ENCODE measurements at places on chromosomes 5 and 9.

DNA sequence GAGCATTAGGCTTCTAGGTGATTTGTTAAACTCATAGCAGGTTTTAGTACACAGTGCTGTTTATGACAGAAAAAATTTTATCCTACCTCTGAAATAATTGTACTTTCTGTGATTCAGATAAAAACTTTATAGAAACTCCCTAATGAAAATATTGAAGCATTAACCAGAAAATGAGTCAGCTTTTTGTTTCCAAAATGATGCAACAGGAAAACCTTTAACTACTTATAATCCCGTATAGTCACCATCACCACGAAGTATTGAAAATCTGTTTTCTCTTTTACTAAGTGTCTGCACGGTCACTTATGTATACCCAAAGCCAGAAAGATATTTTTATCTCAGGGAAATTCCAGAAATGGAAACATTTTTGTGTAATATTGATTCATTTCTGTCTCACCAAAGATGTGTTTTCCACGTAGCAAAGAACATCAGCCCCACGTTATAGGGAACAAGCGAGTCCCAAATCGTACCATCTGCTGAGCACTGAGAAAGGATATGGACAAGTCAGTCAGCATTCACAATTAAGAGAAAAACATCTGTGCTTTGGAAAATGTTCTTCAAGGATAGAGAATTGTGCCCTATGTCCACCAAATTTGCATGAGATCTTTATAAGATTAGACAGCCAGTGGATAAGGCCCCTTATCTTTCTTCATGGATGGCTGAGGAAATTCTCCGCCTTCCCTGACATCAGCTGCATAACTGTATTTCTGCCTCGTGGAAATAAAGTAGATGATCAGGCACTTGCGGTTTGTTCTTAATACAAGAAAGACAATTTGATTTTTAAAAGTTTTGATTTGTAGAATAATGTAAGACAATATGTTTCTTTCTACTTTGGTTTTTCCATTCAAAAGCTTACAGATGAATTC, 41.9 kb downstream of the TNFAIP8 start:
- no peak for DNase-seq

- DNase-seq, result no peak
Observed at GRCh38 chr9:127875306-127875966, 2.0 kb downstream of the AK1 start.

GRCh38 chr5:176670449-176670848, 23.2 kb downstream of the TSPAN17 start:
- no peak for DNase-seq

DNA sequence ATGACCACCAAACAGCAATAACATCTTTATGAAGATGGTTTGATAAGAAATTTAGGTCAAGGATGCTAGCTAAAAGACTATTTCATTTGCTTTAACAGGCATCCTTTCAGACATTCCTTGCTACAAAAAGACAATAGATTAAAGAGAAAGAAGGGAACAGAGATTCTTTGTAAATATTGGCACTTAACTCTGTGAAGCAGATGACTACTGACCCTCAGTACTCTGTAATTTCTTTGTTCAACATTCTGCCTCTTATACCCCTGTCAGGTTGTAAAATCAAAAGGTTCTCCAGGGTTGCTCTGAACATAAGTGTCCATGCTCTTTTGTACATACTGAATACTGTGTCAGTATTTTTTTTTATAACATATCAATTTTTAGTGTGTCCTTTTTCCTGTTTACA, 610.6 kb upstream of the GRAMD2B start:
- no peak for DNase-seq

DNA sequence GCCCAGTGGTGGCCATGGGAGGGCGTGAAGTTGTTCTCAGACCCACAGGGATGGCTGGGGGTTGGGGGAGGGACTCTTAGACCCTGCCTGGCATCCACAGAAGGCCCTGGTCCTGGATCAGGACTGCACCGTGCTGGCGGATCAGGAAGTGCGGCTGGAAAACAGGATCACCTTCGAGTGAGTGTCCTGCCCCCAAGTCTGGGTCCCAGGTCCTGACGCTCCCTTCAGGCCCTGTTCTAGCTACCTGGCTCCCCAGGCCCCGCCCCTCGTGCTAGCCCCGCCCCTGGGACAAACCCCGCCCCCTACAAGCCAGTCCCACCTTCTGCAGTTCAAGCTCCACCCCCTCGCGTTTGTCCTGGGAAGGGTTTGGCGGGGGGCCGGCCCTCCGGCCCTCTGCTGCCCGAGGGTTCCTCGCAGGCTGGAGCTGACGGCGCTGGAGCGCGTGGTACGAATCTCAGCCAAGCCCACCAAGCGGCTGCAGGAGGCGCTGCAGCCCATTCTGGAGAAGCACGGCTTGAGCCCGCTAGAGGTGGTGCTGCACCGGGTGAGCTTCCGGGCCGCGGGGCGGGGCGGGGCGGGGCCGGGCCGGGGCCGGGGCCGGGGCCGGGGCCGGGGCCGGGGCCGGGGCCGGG, 12.9 kb downstream of the RGS14 start:
- DNase-seq, result no peak

DNA sequence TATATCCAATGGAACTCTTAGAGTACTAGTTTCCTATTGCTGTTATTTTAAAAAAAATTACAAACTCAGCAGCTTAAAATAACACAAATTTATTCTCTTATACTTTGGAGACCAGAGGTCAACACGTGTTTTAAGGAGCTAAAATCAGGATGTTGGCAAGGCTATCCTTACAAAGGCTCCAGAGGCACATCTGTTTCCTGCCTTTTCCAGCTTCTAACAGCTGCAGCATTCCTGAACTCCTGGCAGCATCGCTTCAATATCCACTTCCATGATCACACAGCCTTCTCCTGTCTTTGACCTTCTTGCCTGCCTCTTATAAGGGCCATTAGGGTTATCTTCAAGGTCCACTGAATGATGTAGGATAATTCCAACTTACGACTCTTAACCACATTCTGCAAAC, 92.2 kb upstream of the CCNG1 start:
- DNase-seq, result no peak

GRCh38 chr5:178464431-178465048, 125.7 kb downstream of the COL23A1 start:
- no peak for DNase-seq

DNA sequence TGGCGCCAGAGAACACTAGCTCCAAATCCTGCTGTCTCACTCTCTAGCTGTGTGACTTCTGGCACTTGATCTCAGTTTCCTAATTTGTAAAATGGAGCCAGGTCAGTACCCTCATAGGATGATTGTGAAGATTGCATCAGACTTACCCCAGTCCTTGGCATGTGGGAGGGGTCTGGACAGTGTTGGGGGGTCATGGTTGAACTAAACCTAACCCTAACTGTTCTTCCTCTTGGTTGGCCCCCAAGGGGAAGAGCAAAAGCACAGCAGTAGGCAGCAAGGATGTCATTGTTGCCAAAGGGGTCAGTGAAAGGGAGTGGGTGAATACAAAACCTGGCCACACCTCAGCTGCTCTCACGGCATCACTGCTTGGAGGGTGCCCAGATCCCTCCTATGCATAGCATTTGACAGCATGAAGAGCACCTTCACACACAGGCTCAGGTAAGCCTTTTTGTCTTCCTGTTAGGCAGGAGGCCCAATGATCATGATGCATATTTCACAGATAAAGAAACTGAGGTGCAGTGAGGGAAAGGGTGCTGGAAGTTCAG, 15.7 kb upstream of the CXCL14 start:
- no peak for DNase-seq

DNA sequence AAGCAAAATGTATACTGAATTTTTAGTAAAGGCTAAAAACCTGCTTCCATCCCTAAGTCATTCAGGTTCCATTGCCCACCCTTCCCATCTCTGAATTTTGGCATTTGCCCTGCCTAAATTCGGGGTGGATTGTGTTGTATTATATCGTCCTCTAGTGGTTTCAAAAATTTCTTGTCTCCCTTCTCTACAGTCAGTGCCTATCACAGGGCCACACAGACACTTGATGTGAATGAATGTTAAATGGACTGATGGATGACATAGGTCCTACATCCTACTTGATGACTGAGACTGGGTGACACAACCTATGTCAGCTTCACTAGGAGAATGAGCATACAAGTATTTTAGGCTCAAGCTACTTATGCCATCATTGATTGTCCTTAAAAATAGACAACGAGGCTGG, 45.6 kb upstream of the SLC30A5 start:
- no peak for DNase-seq

DNA sequence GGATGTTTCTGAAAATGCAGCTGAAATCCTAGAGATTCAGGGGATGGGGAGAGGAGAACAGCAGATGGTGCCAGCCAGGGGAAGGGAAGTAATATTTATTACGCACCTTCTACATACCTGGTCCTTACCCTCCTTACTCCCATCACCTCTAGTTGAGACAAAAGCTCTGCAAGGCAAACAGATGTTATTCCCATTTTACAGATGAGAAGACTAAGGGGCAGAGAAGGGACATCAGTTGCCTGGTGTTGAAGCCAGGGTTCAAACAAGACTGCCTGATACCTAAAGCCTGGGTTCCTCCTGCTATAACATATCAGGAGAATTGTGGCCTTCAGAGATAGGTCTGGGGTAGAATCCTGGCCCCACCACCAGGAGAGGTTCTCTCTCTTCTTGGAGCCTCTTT, 7.3 kb upstream of the BOD1 start:
- no peak for DNase-seq

DNA sequence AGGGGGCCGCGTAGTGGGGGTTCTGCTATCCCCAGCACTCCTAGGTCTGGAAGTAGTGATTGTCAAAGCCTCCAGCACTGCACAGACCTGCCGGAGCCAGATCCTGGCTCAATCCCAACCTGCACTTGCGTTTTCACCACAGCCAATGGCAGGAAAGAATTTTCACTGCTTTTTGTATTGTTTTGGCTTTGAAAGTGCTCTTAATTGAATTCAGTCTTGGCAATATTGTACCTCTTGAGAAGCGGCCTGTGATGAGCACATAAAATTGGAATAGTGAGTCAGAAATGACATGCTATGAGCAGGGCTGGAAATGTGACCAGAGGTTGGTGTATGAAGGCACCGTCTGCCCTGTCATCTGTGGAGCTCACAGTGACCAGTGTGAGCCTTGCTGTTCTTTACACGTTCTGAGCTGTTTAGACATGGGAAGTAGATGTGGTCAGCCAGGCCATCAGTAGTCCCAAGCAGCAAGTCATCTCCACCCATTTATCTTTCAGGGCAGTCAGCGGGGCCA, 41.5 kb downstream of the SECISBP2 start:
- DNase-seq, result no peak

DNA sequence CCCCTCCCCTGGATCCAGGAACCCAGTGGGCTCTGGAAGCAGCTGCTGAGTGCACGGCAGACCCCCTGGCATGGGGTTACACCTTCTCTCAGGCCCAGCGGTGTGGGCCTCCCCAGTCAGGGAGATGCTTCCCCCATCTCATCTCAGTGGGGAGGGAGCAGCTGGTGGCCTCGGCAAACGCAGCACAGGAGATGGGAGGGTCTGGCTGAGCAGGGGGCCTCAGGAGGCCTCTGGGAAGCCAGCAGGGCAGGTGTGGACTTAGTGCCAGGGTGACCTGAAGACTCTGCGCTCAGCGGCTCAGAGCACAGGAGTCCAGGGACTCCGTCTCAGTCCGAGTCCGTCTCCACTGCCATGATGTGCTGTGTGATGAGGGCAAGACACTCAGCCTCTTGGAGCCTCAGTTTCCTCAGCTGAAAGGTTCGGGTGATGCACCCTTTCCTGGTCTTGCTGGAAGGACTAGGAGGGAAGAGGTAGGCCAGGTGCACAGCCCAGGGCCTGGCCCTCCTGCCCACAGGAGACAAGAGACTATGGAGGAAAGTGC, 100.6 kb downstream of the GTF3C4 start:
- DNase-seq, result no peak

GRCh38 chr9:136437839-136438547, 1.7 kb downstream of the INPP5E start:
- DNase-seq, result no peak

GRCh38 chr5:151026679-151027078, 6.3 kb downstream of the GPX3 start:
- no peak for DNase-seq

DNA sequence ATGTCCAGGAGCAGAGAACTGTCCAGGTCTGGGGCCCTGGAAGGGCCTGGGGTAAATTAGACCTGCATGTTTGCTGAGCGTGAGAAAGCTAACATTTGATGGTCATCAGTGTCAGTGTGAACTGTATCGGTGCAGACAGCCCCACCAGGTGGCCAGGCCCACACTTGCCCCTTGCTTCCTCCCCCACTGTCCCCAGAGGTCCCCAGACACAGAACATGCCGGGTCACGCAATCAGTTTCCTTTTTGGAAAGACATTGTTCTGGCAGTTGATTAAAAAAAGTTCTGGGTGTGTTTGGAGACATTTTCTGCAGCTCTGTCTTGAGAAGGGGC, 1.5 kb downstream of the NKD2 start:
- DNase-seq, result no peak

DNA sequence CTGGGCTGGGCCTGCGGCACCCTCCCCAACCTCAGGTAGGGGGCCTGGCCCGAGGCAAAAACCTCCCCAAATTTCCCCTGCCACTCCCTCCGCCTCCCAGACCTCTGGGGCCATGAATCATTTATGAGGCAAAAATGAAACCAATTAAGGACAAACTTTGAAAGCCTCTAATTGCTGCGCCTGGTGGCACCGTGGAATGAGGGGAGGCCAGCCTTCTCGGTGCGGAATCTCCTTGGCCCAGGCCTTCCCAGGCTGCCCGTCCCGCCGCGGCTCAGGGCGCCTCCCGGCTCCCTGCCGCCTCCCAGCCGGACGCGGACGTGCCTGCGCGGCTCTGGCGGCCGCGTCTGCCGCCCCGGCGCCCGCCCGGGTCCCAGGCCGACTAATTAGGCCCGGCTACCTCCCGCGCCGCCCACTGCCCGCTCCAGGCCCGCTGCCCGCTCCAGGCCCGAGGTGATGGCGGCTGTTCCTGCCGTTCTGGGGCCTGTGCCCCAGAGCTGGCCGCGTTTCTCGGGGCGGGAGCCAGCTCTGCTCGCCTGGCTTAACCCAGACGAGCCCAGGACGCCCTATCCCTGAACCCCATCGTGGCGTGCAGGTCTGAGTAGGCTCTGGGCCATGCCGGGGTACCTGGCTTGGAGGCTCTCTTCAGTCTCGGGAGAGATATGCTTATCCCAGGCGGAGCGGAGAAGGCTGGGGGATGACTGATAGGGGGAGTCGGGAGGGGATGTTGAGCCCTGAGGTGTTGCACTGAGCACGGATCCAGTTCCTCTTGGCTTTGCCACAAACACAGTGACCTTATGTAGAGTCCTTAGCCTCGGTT, 20.1 kb downstream of the CXXC5 start:
- no peak for DNase-seq

GRCh38 chr5:55042886-55043285, 18.8 kb downstream of the GZMK start:
- DNase-seq, result no peak

- no peak for DNase-seq
Observed at GRCh38 chr5:142386137-142387023, 61.6 kb upstream of the SPRY4 start.

GRCh38 chr9:112866662-112867274, 23.9 kb downstream of the SLC46A2 start:
- DNase-seq, result no peak

DNA sequence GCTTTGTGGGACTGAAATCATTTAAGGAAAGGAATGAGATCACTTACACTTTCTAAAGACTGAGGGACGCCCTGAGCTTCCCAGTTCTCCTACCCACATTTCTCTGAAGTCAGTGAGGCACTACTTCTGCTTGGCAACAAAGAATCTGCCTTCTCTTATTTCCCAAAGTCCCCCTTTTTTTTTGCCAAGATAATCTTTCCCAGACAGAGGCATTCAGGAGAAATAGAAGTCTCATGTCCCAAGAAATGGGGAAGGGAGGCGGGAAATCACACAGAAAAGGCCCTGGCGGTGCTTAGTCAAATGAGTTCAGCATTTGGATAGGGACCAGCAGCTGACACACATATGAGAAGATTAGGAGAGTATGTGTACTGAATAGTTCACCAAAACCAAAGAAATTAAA, 159.7 kb downstream of the MUSK start:
- DNase-seq, result no peak

GRCh38 chr9:28912621-28913020, 1339.3 kb upstream of the C9orf72 start:
- no peak for DNase-seq

All from cortex of kidney (tissue), 1 donor.